ENCODE measurements at places on chromosomes 2 and 18. TPM values are rescaled to one million over a fixed set of nuclear protein-coding genes. Genes with fewer than 3 reads are reported as not detected.

Gene UGT1A8
- 0.09 TPM for total RNA-seq

Gene MREG
- 2.8 TPM for total RNA-seq

Gene GYPC
- total RNA-seq, result 38.7 TPM

Gene TGFBRAP1
- 7.0 TPM for total RNA-seq

Gene TEX44
- not detected for total RNA-seq

Data from fibroblast of the aortic adventitia (primary cell).